HS-27A (cell line): ENCODE measurements at places on chromosomes 3 and 15.

DNA sequence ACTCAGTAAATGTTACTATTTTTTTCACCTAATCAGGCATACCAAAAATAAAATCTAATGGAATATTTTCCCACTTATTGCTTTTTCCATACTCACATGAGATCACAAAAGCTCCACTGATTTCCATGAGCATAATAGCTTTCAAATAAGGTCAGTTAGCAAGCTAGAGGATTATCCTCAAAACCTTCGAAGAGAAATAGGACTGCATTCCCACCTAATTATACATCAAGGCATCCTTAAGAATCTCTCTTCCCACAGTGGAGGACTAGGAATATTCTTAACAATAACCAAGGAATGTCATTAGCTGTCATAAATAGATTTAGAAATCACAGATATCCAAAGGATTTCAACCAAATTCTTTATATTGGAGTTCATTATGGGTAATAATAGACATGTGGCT lies 127.9 kb upstream of the STT3B start:
- no peak for DNase-seq

GRCh38 chr3:191393146-191393545 lies 62.8 kb upstream of the UTS2B start:
- no peak for DNase-seq

- no peak for DNase-seq
Measured at GRCh38 chr3:55065331-55065730, 137.5 kb upstream of the LRTM1 start.

DNA sequence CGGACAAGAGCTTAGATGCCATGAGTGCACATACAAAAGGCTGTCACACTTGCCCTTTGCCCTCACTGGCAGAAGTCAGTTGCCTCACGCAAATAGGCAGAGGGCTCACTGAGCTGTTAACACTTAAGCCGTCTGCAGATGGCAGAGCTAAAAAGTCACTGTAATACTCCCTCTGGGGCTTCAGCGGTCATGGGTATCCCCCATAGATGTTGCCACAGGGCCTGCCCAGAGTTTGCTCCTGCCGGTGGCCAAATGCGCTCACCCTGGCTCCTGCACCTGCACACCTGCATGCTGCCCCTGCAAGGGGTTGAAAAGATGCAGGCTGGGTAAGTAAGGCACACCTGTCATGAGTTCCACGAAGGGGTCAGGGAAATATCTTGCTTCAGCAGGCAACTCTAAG lies 741.5 kb downstream of the EDEM1 start:
- DNase-seq = no peak

DNA sequence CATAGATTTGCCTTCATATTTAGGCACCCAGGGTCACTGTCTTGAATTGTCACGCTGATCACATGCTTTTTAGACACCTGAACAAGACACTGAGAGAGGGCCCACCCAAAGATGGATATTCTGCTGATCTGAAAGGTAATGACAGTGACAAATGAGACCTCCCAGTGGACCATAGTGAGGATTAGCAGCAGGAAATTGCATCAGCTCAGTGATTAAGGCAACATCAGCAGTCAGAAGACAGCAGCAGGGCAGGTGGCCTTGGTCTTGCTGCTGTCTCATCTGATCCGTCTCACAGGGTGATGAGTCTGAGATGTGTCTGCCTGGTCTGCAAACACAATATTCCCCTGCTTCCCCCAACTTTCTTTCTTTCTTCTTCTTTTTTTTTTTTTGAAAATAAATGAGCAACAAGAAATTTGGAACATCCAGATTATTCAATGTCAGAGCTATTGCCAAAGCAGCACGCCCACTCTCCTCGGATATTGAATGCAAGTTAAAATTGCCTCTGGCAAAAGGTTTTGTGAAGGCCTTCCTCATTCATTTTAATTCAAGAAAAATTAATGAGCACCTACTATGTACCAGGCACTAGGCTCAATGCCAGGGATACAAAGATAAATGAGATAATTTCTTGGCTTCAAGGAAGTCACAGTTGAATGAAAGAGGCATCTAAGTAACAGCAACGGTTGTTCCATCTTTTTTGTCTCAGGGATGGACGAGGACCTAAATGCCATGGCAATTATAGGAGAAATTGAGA lies 14.1 kb downstream of the OTOL1 start:
- no peak for DNase-seq

DNA sequence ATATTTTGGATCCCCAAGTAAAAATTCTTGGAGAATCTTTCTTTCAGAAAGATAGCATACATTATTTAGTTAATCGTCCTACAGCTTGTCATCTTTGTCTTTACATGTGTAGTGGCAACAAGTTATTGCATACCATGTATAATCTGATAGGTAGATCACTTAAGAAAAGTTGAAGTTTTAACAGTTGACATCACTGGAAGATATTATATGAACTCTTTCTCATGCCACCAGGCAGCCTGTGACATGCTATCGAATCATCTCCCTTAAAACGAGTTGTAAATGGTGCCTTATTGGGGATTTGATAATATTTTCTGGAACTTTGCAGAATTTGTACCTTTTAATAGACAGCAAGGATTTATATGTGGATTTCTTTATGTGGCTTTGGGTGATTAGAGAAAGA lies 8.7 kb downstream of the U2SURP start:
- DNase-seq = no peak

- no peak for DNase-seq
Measured at GRCh38 chr15:34336991-34337556, 507 bp downstream of the SLC12A6 start.

DNA sequence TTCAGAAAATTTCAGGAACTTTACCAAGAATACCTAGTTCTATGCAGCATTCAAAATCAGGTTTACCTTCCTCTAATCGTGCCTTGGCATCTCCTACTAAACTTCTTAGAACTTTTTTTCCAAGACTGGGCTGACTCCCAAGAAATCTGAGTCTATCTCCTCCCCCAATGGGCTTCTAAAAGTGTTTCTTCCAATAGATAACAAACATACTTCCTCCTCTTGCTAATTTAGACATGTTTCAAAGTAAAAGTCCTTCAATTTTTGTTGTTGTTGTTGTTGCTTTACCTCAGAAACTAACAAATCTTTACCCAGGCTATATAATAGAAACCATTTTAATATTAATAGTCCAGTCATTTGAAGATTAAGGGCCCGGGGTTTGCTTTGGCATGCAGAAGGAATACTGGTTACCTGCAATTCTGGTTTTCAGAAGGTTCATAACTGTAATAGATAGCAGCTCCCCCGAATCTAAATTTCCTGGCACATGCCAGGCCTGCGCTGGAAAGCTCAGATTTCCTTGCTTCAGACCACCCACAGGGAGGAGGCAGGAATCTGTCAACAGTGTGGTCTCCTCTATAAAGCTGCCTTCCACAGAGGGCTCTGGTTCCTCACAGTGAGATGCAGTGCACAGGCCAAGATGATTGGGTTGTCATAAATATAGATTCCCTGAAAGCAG lies 188.7 kb downstream of the THRB start:
- DNase-seq = no peak

DNA sequence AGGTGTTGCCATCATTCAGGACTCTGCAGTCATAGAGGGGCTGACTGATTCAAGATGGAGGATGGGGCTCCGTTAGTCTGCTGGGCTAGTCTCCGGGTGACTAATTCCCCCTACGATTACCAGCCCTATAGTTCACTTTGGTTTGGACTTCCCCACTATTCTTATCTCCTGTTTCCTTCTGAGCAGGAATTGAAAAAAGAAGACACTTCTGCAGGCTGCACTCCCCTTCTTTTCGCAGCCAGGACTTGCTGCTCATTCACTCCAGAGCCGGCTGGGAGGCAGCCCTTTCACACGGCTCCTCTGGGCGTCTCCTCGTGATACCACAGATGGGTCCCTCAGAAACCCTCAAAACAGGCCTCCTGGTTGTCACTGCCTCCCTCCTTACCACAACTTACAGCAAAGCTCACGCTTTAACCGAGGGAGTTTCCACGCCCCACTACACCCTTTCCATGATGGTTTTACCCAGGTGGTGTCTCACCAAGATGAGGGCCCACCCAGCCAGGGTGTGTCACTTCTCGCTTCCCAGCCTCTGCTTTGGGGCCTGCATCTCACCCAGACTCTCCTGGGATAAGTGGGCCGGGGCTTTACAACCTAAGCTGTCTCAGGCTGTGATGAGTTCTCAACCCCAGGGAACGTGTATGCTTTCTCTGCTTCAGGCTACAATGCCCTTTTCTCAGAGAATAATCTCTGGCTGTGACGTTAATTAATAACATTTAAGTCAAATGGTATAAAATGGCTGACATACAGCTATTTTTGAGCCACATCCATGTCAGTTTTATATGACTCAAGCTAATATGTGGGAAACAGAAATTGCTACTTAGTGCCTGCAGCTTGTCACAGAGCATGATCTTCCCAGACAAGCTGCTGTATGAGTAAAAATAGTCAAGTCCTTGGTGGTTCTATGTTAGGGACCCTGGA lies 11.9 kb downstream of the CX3CR1 start:
- DNase-seq = no peak

GRCh38 chr3:183490653-183491052 lies 62.2 kb upstream of the MCF2L2 start:
- no peak for DNase-seq

GRCh38 chr3:46619845-46620778 lies 7.8 kb downstream of the FAM240A start:
- no peak for DNase-seq

- DNase-seq = no peak
Measured at GRCh38 chr3:13711911-13712650, 163.2 kb downstream of the FBLN2 start.

- no peak for DNase-seq
Measured at GRCh38 chr3:114411190-114411668, 117.4 kb downstream of the TIGIT start.

- no peak for DNase-seq
Measured at GRCh38 chr15:94526071-94526689, 294.8 kb downstream of the MCTP2 start.

DNA sequence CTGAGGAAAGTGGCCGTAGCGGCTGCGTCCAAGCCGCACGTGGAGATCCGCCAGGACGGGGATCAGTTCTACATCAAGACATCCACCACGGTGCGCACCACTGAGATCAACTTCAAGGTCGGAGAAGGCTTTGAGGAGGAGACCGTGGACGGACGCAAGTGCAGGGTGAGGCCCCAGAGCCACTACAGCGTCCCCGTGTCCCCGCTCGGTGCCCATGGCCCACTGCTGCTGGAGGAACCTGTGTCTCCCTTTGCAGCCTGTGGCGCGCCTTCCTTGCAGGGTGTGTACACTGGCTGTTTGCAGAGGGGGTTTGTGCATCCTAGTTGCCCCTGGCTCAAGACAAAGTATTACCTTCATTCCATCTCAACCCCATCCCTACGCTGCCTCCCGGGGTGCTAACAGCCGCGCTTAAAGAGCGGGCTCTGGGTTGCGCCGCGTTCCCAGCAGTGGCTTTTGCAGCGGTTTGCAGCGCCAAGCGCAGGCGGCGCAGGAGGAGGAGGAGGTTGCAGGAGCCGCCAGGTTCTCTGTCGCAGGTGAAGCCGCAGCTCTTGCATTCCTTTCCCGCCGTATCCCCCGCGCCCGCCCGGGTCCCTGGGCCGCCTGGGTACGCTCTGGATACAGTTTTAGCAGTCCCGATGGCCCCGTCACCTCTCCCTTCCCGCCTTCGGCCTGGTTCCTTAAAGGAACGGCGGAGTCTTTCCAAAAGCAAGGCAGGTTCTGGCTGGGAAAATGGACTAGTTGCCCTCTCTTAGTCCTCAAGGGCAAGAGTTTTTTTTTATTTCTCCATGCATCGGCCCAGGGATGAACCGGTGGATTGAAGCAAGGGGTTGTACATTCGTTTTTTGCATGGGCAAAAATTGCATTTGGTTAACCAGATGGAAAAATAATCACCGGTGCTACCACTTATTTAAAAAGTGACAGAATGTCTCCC lies 1.2 kb downstream of the CRABP1 start:
- DNase-seq = no peak

DNA sequence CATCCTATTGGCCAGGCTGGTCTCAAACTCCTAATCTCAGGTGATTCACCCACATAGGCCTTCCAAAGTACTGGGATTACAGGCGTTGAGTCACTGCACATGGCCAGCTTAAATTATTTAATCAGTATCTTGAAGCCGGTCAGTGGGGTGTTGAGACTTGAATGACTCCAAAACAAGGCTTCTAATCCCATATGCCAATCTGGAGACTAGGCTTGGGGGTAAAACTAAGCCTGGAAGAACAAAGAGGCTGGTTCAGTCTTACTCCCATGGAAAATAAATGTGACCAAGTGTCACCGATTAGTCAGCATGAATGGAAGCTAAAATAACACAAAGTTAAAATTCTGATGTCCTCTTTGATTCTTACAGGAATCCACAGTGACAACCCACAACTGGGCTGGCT lies 509.1 kb downstream of the FOXP1 start:
- DNase-seq = no peak

- no peak for DNase-seq
Measured at GRCh38 chr15:55513152-55513551, 5.1 kb upstream of the DNAAF4 start.

DNA sequence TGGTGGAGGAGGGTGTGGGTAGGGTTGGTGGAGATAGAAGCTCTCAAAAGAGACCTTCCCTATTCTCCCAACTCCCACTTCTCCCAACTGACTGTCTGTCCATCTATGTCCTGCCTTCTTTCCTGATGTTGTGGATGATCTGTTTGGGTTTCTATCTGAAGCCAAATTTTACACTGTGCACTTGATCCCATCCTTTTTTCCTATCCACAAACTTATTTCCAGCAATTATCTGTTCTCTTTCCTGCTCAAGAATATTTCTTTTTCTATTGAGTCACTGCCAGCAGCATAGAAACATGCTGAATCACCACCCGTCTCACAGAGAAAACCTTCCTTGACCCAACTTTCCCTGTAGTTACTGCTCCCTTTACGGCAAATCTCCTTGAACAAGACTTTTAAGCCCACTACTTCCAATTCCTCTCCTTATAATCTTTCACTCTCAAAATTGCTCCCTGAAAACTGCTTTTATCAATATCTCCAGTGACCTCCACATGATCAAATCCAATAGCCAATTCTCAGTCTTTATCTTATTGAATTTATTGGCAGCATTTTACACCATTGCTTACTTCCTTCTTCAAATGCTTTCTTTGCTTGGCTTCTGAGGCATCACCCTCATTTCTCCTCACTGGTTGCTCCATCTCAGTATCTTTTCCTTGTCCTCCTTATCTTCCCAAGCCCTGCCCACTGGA lies 141.2 kb upstream of the SLC7A14 start:
- DNase-seq = peak; percentile 87

GRCh38 chr3:16051691-16052090 lies 122.8 kb upstream of the GALNT15 start:
- DNase-seq = no peak

- DNase-seq = no peak
Measured at GRCh38 chr15:81337713-81338157, 13.8 kb upstream of the STARD5 start.

DNA sequence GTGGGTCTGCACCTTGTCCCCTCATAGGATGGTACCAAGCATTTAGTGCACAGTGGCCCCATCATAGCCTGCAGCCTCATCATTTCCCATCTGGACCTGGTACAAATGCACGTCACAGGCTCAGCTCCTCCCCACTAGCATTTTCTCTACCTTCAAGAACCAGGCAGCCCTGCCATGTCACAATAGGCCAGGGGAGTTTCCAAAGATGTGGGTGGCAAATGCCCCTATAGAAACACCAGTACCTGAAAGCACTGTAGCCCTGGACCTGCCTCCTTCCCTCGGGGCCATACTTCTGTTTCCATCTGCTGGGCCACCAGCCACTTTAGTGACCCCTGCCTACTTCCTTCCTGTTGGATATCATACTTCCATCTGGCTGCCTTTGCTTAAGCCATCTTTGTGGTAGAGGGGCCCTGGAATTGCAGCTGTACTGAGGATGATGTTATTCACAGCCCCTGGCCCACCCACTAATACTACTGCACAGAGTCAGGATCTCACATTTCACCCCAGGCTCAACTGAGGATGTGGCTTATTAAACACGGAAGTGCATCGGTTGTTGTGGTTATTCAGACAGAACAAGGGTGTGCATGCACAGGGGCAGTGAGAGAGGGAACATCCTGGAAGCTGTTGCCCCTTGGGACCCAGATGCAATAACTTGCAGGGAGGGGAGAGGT lies 3.8 kb downstream of the TCTA start:
- no peak for DNase-seq
